Activated CD4-positive, alpha-beta T cell treated with anti-CD3 and anti-CD28 coated beads, Interleukin-2, amount 10 ng/mL, durations not matched to agents 7 days and 5 days (primary cell): ENCODE measurements at places on chromosomes 5 and 9. TPM values are rescaled to one million over a fixed set of nuclear protein-coding genes. Genes with fewer than 3 reads are reported as not detected.

DNA sequence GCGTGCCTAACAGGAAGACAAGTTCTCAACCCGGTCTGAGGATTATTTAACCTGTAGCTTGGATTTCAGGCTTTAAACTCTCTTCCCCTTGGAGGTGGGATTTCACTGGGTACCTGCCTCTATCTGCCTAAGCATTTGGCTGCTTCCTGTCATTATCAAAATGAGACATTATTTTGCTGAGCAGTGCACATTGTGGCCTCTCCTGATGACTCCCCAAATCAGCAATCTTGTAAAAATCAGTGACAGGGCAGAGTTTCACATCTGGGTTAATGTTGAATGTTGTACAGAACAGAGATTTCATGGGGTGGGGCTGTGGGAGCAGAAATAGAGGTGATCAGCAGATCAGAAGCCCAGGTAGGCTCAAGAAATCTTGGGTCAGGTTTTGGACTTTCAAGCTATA, 605.9 kb downstream of the ELAVL2 start:
- DNase-seq: no peak

- no peak for DNase-seq
Measured at GRCh38 chr5:16457853-16458252, 7.7 kb downstream of the ZNF622 start.

DNA sequence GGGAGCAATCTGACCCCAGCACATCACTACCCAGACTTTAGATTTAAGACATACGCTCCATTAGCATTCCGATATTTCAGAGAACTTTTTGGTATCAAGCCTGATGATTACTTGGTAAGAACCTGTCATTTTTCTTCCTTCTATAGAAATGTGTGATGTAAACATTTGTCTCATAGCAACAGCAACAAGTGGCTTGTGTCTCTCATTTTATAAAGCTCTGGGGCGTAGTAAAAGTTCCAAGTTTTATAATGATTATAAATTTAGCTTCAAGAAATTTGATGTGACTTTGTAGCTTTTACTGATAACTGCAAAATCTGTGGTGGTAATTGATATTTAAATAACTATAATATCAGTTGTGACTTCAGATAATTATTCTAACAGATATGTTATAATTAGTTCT, 137.2 kb downstream of the PRKACG start:
- DNase-seq: no peak

GRCh38 chr9:76528056-76528455, 69.1 kb downstream of the GCNT1 start:
- DNase-seq: no peak

The AK8 gene
- not detected for total RNA-seq

GRCh38 chr5:174464504-174465165, 259.7 kb upstream of the MSX2 start:
- no peak for DNase-seq

DNA sequence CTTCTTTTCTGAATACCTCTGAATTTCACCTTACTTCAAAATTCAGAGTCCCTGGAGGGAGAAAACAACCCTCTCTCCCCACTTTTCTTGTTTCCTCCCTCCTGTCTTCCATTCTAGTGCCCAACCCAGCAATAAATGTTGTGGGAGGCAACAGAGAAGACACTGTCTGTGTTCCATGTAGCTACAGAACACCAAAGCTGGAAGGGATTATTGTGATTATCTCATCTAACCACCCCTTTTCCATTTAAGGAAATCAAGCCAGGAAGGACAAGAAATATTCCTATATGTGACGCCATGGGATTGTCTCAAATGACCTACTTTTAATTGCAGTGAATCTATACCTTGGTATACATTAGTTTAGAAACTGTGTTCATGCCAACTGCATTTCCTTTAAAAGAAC, 476.6 kb upstream of the TNC start:
- DNase-seq: no peak

The GLE1 gene
- total RNA-seq: 49.6 TPM

The TMEM215 gene
- total RNA-seq: not detected

- DNase-seq: no peak
Measured at GRCh38 chr5:30106596-30106995, 1086.9 kb upstream of the CDH6 start.

DNA sequence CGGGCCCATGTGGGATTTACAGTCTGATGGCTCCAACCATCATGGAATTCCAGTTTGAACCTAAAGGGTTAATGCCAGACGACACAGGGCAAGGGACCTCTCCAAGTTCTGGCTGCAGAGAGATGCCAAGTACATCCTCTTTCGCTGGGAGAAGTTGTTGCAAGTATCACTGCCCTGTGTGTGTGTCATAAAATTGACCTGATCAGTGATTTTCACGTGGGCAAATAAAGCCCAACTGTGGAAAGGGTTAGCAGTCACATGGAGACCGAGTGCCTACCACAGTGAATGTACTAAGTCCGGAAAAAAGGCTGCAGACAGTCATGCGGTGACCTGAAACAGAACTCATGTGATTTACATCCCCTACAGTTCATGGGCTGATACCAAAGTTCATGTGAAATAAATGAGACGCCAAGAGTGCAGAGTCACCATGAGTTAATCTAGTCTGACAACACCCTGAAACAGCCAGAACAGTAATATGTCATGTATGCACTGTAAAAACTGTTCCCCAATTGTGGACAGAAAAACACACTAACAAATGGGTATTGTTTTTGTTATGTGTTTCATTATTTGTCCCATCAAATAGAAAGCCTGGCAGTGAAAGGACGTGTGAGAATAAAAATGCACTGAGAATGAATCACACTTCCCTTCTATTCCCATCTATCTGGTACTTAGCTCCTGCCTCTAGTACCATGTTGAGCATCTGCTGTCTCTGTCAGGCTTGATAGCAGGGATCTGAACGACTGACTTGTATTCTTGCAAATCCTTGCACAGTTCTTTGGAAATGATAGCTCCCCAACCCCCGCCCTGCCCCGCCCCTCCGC, 115.7 kb downstream of the SUSD1 start:
- DNase-seq: no peak

The PCDHA10 gene
- total RNA-seq: not detected

- no peak for DNase-seq
Measured at GRCh38 chr9:113781896-113782295, 94.2 kb upstream of the ZNF618 start.

The NPM1 gene
- 1,050 TPM for total RNA-seq

The IGFBPL1 gene
- not detected for total RNA-seq

The PCDHA11 gene
- total RNA-seq: not detected

The PCDH12 gene
- 0.82 TPM for total RNA-seq

- no peak for DNase-seq
Measured at GRCh38 chr9:124238546-124239140, 19.1 kb upstream of the NEK6 start.

- no peak for DNase-seq
Measured at GRCh38 chr5:177269976-177270375, 33.5 kb downstream of the RAB24 start.

- no peak for DNase-seq
Measured at GRCh38 chr5:1855596-1855995, 27.1 kb downstream of the IRX4 start.

The LPAR1 gene
- not detected for total RNA-seq

The RASEF gene
- not detected for total RNA-seq

The MARCOL gene
- not detected for total RNA-seq
